ENCODE measurements at places on chromosomes 12 and 14. TPM values are rescaled to one million over a fixed set of nuclear protein-coding genes. Genes with fewer than 3 reads are reported as not detected.

Gene SYCP3
- total RNA-seq = 0.93 TPM

Gene UNG
- 48.0 TPM for total RNA-seq

Gene KERA
- not detected for total RNA-seq

Gene TAS2R43
- total RNA-seq = 1.2 TPM

Gene CLEC4D
- not detected for total RNA-seq

Gene ADCK1
- total RNA-seq = 3.7 TPM

Gene CPNE8
- 3.3 TPM for total RNA-seq

Gene TBX3
- total RNA-seq = not detected

Gene ADCY4
- 5.3 TPM for total RNA-seq

Gene MGST1
- 0.46 TPM for total RNA-seq

Gene MYH6
- total RNA-seq = 0.56 TPM

Gene BCL2L2
- 5.0 TPM for total RNA-seq

Gene CLEC14A
- not detected for total RNA-seq

Gene PLXNC1
- 38.7 TPM for total RNA-seq

Gene NXPH4
- 0.37 TPM for total RNA-seq

Gene GPR68
- 43.8 TPM for total RNA-seq

Gene NPAS3
- total RNA-seq = 0.05 TPM

Gene MORN3
- 2.7 TPM for total RNA-seq

Gene ESRRB
- total RNA-seq = 0.32 TPM

Gene ACRBP
- 1.5 TPM for total RNA-seq

Gene PLCZ1
- total RNA-seq = not detected

Gene PTCSC3
- not detected for total RNA-seq

Gene HOXC12
- not detected for total RNA-seq

Gene DPF3
- 11.6 TPM for total RNA-seq

Gene TEAD4
- total RNA-seq = 0.74 TPM

Gene SLC16A7
- 19.8 TPM for total RNA-seq

Gene NUAK1
- total RNA-seq = 0.02 TPM

Gene KLRC3
- not detected for total RNA-seq

Gene TBC1D30
- total RNA-seq = 0.15 TPM

Gene SRGAP1
- total RNA-seq = 0.22 TPM

Gene MGAT4C
- total RNA-seq = not detected

Gene SLCO1B1
- not detected for total RNA-seq

Gene SLC38A4
- total RNA-seq = not detected

Gene IL22
- 4.1 TPM for total RNA-seq

Gene EIF5
- total RNA-seq = 208 TPM

Gene SMCO2
- total RNA-seq = 1.4 TPM

Gene TMEM253
- 0.63 TPM for total RNA-seq

Gene PIANP
- total RNA-seq = 0.49 TPM

Gene SLCO1A2
- not detected for total RNA-seq

Gene METTL1
- total RNA-seq = 32.5 TPM

Gene KRT85
- not detected for total RNA-seq

Gene XPOT
- total RNA-seq = 123 TPM

Gene RILPL1
- 1.2 TPM for total RNA-seq

Gene ESPL1
- 63.4 TPM for total RNA-seq

Data from T-helper 1 cell treated with Interleukin-12 subunit alpha and Interleukin-12 subunit beta and Interleukin-4 antibody, amounts not matched to agents 30 ng/mL and 1 ng/mL, for 36 hours (primary cell).